ENCODE measurements at places on chromosomes 2 and 18.

DNA sequence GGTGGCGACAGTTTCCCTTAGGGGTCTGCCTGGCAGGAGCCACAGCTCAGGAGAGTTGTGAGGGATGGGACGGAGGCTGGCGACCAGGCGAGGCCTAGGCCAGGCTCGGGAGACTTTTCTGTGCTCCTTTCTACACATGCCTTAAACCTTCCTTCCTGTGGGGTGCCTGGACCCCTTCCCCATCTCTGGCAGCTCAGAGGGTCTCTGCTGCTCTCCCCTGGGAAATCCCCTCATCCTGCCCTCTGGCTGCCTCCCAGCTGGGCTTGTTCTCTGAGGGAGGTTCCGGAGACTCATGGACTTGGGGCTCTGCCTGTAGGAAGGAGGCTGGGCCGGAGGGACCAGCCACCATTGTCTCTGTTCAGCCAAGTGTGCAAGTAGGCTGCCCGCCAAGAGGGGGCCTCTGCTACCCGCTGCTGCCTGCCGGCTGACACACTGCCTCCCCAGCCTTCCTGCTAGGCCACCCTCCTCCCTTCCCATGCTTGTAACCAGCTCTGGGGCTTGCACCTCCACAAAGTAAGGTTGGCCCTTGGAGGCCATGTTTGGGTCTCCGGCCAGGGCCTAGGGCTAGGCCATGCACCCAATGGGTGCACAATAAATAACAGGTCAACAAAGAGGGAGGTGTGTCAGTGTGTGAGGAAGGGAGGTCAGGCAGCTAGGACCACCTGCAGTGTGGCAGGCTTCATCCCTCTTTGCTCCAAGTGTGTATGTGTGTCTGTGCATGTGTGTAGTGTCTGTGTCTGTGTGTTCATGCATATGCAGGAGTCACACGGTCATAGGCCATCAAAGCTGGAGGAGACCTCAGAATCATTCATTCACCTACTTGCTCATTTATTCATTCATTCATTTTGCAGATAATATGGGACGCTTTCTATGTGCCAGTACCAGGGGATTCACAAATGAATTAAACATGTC is 28.8 kb downstream of the PSD4 start:
- DNase-seq: no peak

DNA sequence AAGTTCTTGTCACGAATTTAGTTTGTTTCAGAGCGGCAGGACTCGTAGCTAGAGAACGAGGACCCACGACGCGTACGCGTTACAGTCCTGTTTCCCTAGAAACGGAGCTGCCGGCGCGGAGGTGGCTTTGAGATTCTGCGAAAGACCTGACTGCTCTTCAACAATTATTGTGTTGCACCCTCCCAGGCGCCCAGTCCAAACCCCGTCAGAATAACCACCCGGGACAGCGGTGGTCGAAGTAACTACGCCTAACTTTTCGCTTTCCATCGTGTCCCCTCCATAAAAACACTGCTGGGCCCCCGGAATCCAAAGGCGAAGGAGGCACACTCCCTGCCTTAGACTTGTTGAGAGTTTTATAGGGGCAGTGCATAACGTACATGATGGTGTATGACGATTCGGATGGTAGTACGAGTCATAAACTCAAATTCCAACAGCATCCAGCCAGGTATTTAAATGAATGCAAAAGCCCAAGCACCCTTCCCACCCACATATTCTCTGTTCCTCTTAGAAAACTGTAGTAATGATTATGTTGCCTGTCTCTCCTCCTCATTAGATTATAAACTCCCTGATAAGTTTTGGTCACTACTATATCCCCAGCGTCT is 651 bp upstream of the STAM2 start:
- no peak for DNase-seq

GRCh38 chr2:11473659-11474433 is 7.9 kb upstream of the E2F6 start:
- DNase-seq: no peak

GRCh38 chr2:46290078-46290477 is 7.1 kb upstream of the EPAS1 start:
- no peak for DNase-seq

- peak; percentile 56 for DNase-seq
Observed at GRCh38 chr2:74010087-74010541, 25.4 kb downstream of the TET3 start.

- no peak for DNase-seq
Observed at GRCh38 chr2:207970826-207971180, 54.5 kb downstream of the PLEKHM3 start.

GRCh38 chr2:96119389-96119751 is 3.0 kb upstream of the ADRA2B start:
- DNase-seq: no peak

- DNase-seq: no peak
Observed at GRCh38 chr2:169739351-169739750, 5.7 kb downstream of the KLHL23 start.

DNA sequence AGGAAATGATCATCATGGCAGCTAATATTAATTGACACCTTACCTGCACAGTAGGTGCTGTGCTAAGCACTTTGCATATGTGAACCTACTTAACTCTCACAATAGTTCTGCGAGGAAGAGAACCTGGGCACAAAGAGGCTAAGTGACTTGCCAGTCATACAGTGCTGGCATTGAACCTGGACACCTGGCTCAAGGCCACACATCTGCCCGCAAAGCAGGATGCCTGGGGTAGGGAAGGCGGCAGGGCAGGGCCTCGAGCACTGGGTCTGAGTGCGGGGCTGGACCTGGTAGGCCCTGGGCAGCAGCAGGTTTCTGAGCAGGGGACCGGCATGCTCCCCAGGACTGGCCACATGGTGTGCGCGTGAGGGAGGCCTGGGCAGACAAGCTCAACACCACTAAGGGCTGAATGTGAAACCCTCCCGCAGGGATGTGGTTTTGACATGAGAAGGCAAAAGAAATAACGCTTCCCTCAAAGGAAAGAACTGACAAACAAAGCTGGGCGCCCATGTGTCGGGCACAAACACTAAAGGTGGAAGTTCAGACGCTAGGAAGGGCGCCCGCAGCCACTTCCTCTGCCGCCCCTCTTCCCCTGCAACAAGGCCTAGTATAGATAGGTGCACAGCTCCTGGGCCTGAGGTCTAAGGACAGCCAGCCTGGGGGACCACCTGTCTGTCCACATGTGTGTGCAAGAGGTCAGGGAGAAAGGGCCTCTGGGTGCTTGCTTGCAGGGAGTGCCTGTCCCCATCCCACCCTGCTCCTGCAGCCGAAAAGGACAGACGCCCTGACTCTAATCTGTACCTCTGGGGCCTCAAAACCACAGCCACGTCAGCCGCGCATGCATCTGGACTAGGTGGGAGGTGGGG is 92.5 kb downstream of the ZFP36L2 start:
- no peak for DNase-seq

DNA sequence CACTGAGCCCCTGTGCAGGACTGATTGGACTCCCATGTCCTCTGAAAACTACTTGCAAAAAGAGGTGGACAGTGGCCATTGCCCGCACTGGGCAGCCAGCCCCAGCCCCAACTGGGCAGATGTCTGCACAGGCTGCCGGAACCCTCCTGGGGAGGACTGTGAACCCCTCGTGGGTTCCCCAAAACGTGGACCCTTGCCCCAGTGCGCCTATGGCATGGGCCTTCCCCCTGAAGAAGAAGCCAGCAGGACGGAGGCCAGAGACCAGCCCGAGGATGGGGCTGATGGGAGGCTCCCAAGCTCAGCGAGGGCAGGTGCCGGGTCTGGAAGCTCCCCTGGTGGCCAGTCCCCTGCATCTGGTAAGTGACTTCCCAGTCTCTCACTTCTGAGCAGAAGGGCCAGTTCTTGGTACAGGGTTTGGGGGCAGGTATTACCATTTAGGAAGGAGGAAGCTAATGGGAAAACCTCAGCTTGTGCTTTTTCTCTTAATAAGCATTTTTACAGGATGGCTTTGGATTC is 44.1 kb downstream of the TNFRSF11A start:
- DNase-seq: no peak

GRCh38 chr18:55163550-55163949 is 204.3 kb upstream of the CCDC68 start:
- DNase-seq: no peak

- no peak for DNase-seq
Observed at GRCh38 chr2:37523814-37524362, 147.6 kb downstream of the CDC42EP3 start.

GRCh38 chr2:128809880-128810279 is 491.2 kb upstream of the HS6ST1 start:
- DNase-seq: no peak

GRCh38 chr2:119319593-119319992 is 47.0 kb downstream of the C2orf76 start:
- DNase-seq: no peak

- no peak for DNase-seq
Observed at GRCh38 chr2:239146741-239147181, 254.1 kb downstream of the HDAC4 start.

- DNase-seq: peak; percentile 61
Observed at GRCh38 chr18:12005538-12006487, 24.5 kb downstream of the IMPA2 start.

DNA sequence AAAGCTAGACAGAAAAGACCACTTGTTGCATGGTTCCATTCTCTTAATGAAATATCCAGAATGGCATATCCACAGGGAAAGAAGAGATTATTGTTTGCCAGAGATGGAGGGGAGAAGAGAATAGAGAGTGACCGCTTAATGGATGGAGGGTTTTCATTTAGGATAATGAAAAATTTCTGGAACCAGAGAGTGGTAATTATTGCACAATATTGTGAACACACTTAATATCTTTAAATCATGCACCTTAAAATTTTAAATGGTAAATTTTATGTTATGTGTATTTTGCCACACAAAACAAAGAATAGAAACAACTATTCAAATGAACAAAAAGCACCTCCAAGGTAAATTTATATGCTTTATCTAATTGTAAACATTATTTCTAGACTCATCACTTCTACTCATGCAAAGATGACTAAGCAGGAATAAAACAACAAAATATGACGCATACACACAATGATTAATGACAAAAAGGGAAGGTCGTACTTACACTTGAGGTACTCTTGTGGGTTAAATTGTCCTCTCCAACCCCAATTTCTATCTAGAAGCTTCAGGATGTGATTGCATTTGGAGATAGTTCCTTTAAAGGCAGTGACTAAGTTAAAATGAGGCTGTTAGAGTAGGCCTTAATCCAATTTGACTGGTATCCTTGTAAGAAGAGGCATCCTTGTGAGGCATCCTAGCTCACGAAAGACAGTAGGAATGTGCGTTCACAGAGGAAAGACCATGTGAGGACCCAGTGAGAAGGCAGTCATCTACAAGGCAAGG is 18.7 kb upstream of the DHRS9 start:
- no peak for DNase-seq

GRCh38 chr2:168466834-168467565 is 10.9 kb downstream of the CERS6 start:
- no peak for DNase-seq

- DNase-seq: no peak
Observed at GRCh38 chr2:15872854-15873253, 67.5 kb upstream of the MYCN start.

DNA sequence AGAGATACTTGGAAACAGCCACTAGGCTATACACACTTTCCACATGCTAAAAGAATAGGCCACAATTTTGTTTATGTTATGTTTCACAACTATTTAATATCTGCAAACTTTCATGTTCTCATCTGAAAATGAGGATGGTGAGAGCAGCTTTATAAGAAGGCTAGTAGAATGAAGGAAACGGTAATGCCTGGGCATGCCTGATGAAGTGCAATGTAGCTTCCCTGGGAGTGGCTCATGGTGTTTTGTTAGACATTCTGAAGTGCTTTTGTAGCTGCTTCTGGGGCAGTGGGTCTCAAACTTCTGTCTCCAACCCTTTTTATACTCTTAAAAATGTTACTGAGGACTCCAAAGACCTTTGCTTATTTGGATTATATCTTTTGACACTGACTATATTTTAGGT is 193.3 kb upstream of the VWC2L start:
- no peak for DNase-seq

- no peak for DNase-seq
Observed at GRCh38 chr2:173205375-173205774, 129.7 kb downstream of the MAP3K20 start.

DNA sequence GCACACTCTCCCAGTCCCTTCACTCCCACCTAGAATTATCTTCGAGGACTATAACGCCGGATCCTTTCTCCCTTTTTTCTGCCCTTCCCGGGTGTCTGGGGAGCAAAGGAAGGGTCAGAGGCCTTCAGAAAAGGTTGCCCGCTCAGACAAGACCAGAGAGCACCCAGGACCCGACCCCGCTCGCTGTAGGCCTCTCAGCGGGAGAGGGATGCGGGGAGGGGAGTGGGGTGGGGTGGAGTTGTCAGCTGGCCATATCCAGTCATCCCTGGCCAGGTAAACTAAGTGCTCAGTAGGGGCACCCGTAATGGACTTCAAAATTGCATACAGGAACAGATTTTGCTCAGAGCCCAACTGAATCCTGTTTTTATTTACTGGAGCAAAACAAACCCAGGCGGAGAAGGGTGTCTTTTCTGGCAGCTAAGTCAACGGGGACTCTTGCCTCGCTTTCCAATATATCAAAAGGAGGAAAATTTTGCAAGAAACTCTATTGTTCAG is 65.0 kb downstream of the NOL4 start:
- no peak for DNase-seq

- DNase-seq: no peak
Observed at GRCh38 chr2:174996622-174997021, 8.6 kb downstream of the CHN1 start.

- DNase-seq: peak; percentile 47
Observed at GRCh38 chr18:59140302-59140885, 710 bp downstream of the SEC11C start.

GRCh38 chr2:112164876-112165275 is 26.7 kb downstream of the FBLN7 start:
- no peak for DNase-seq

DNA sequence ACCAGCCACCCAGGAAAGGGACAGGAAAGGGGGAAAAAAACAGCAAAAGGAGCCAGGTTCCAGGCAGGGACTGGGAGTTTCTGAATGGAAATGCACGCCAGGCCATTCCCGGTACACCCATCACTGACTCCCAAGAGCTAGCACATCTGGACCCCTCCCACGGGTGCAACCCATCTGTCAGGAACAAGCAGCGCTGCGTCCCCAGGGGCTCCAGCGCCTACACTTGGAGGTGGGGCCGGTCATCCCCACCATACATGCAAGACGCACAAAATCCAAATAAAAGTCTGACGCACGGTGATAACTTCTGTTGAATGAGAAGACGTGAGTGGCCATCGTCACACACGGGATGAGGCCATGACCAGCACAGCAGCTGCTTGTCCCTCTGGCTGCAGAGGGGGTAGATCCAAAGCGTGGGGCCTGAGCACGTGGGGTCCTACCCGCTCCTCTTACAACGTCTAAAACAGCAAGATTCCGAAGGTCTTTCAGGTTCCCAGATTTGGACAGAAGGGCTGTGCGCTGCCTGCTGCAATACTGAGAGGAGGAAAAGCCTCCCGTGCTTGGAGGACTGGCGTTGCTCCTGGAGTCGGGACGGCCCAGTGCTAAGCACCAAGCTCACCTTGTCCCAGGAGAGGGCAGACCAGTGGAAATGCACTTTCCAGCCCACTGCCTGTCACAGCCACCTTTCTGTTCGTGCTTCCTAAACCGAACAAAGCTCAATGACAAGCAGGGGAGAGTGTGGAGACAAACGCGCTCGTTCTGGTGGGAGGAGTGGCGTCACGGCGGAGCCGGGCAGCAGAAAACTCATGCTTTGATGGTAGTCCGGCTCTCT is 68.9 kb downstream of the NDUFA10 start:
- DNase-seq: no peak

Data from urothelium cell line (cell line).